ENCODE measurements at places on chromosomes 11 and 22. TPM values are rescaled to one million over a fixed set of nuclear protein-coding genes. Genes with fewer than 3 reads are reported as not detected.

Gene SLCO2B1
- total RNA-seq, result 112 TPM

Gene C11orf42
- not detected for total RNA-seq

Gene CYP2D6
- total RNA-seq, result 2.7 TPM

Gene TCN1
- total RNA-seq, result 39.4 TPM

Gene TMEM223
- total RNA-seq, result 19.9 TPM

Gene GTSE1
- 1.3 TPM for total RNA-seq

Gene ADAMTS15
- 3.2 TPM for total RNA-seq

Gene KRTAP5-10
- total RNA-seq, result not detected

Gene KRTAP5-2
- 0.26 TPM for total RNA-seq

Gene OR51E2
- 0.63 TPM for total RNA-seq

Gene SLC22A25
- 2.0 TPM for total RNA-seq

Gene KRTAP5-1
- not detected for total RNA-seq

Gene ACTN3
- 0.12 TPM for total RNA-seq

Gene MS4A6E
- total RNA-seq, result not detected

Gene PCNX3
- 52.5 TPM for total RNA-seq

Gene UPK3A
- total RNA-seq, result 0.40 TPM

Gene PPP1R14B
- total RNA-seq, result 74.7 TPM

Gene FOSL1
- total RNA-seq, result 1.2 TPM

Gene RFPL2
- total RNA-seq, result 0.14 TPM

Gene SPDYC
- not detected for total RNA-seq

Gene PKNOX2
- total RNA-seq, result 5.1 TPM

Gene YWHAH
- total RNA-seq, result 213 TPM

Gene KLHL22
- total RNA-seq, result 26.6 TPM

Measured in mucosa of gallbladder (tissue), 1 donor.